NB4 (cell line): ENCODE measurements at places on chromosomes 11 and 22.

- DNase-seq: peak; percentile 62
These were observed 30.4 kb downstream of the PAAF1 start for GRCh38 chr11:73907191-73907590.

DNA sequence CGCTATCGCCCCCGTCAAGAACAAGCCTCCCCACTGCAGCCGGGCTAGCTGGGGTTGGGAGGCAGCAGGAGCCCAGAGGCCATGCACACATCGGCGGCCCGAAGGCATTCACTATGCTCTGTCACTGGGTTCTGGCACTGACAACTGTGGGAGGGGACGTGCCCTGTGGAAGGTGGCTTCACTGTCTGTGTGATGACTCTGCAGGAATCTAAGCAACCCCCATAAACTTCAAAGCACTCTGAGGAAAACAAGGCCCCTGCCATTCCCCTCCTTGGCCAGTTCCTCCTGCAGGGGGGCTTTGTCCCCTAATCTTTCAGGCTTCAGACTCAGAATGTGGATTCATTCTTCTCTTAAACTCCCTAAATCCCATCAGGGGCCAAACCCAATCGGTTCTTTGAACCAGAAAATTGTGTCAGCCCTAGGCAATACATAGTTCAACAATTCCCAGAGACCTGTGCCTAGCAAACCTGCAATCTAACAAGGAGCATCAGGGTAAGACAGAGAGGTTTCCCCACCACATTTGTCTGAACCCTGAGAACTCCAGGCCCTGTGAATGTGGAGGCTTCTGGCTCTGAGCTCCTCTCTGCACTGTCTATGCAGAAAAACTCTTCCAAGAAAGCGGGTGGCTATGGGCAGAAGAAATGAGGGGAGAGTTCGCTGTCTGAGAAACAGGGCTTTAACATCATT, 1477.2 kb downstream of the TBC1D22A start:
- no peak for DNase-seq

DNA sequence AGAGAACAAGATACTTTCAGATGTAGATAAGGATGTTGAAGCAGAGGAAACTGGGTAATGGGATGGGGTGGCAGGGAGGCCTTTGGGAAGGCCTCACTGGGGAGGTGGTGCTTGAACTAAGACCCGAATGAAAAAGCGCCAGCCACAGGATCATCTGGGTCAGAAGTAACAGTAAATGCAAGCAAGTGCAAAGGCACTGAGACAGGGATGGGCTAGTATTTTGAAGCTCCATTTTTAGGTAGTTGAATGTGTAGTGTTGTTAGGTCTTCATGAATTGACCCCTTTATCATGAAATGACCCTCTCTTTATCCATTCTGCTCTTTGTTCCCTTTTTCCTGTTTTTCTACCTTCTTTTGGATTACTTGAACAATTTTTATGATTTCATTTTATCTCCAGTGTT, 6.2 kb upstream of the PACS1 start:
- DNase-seq: no peak

DNA sequence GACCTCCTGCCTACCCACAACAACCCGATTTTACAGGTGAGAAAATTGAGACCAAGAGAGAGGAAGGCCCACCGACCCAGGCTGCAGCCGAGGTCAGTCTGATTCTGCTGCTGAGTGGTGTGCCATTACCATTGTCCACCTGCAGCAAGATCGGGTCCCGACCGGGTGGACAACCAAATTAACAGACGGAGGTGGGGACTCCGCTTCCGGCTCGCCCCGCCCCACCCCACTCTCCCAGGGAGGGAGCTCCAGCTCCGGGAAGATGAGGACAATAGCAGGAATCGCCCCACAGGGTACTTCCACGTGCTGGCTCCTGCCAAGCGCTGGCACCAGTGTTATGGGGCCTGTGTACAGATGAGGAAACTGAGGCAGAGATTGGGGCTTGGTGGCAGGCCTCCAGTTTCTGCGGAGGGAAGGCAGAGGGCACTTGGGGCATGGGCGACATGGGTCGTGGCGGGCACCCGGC, 425 bp upstream of the KDELR3 start:
- DNase-seq: no peak

DNA sequence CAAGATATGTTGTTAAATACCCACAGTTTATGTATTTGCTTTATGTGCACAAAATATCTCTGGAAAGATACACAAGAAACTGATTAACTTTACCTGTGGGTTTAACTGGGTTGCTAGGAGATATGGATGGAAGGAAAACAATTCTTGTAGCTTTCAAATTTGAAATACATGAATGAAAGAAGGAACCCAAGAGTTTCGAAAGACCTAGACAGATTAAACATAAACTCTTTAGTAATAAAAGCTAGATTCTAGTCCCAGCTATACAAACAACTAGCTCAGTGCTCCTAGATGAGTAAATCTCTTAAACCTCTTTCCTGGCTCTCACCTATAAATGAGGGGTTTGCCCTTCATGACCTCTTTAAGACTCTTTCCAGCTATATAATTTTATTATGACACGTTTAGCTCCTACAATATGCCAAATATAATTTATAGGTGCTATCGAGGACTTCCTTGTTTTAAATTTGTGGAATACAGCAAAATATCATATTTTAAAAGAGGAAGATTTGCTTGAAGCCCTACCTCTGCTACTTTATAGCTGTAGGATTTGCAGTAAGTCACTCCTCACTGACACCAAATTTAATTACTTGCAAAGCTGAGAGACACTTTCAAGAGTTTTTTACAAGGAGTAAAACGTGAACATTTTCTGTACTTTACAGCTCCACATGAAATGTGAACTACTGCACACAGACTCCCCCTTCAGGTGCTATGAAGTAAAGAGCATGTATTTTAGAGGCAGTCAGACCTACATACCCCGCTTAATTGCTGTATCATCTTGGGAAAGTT, 50.7 kb downstream of the RRAS2 start:
- peak; percentile 59 for DNase-seq

GRCh38 chr11:110573411-110573810, 138.8 kb downstream of the ARHGAP20 start:
- no peak for DNase-seq

- DNase-seq: peak; percentile 58
These were observed 464 bp upstream of the CECR2 start for GRCh38 chr22:17368554-17369438.

DNA sequence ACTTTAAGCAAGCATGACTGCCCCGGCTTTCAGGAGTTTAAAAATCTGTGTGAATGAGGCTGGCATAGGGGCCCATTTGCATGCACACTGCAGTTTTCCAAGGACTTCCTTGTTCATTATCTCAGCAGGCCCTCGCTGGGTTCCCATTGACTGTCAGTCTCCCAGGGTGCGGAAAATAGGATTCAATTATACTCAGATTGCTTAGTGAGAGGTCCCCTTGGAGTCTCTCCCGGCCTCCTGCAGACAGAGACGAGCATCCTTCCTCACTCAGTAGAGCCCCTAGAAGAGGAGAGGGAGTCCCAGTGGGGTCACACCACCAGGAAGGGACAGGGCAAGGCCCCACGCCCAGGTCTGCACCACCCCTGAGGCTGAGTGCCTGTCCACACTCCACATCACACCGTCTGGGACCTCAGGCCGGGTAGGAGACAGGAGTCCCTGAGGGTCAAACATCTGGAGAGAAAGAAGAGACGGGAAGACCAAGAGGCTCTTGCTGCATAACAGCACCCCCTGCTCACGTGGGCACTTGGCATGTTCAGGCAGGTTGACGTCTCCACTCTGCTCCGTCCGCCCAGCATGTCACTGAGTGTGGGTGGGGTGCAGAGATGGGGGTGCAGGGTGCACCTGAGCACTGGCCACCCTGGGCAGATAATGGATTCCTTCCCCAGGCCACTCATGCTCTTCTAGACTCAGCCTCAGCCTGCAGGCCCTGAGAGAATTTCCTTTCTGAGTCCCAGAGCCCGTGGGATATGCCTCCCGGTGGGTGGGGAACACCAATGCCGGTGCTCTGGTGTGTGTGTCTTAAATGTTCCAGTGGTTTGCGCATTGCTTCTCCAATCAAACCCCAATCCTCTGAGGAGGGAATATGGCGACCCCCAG, 58.8 kb downstream of the MCM5 start:
- no peak for DNase-seq

DNA sequence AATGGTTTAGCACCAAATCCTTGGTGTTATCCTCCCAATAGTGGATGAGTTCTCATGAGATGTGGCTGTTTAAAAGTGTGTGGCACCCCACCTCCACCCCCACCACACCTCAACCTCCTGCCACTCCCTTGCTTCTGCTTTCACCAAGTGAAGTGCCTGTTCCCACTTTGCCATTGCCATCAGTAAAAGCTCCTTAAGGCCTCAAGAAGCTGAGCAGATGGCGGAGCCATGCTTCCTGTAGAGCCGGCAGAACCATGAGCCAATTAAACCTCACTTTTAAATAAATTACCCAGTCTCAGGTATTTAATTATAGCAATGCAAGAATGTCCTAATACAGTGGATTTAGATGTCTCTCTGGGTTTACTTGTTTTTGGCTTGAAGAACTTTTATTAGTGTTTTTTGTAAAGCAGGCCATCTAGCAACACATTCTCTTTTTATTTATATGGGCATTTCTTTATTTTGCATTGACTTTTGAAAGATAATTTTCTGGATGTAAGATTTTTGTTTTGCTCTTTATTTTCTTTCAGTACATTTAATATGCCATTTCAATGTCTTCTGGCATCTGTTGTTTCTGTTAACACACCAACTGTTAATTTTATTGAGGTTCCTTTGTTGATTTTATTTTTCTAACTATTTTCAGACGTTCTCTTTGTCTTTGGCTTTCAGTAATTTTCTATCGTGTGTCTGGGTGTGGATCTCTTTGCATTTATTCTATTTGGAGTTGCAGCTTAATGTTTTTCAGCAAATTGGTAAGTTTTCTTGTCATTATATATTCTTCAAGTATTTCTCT, 724.5 kb upstream of the CNTN5 start:
- DNase-seq: no peak

DNA sequence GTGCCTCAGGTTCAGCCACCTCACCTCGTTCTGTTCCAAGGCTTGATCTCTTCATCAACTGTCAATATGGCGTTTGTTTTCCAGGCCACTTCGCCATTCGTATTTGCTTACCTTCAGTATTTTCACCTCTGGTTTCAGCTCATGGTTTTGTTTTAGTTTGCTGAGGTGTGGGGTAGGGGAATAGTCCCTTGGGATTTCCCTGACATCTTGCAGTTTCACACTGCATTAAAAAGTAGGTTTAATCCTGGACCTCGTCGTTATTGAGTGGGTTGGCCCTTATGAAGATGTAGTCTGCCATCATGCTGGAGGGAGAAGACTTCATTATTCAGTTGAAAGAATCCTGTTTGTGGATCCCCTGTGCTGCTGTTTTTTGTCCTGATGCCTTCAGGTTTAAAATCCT, 46.0 kb downstream of the C11orf91 start:
- no peak for DNase-seq

DNA sequence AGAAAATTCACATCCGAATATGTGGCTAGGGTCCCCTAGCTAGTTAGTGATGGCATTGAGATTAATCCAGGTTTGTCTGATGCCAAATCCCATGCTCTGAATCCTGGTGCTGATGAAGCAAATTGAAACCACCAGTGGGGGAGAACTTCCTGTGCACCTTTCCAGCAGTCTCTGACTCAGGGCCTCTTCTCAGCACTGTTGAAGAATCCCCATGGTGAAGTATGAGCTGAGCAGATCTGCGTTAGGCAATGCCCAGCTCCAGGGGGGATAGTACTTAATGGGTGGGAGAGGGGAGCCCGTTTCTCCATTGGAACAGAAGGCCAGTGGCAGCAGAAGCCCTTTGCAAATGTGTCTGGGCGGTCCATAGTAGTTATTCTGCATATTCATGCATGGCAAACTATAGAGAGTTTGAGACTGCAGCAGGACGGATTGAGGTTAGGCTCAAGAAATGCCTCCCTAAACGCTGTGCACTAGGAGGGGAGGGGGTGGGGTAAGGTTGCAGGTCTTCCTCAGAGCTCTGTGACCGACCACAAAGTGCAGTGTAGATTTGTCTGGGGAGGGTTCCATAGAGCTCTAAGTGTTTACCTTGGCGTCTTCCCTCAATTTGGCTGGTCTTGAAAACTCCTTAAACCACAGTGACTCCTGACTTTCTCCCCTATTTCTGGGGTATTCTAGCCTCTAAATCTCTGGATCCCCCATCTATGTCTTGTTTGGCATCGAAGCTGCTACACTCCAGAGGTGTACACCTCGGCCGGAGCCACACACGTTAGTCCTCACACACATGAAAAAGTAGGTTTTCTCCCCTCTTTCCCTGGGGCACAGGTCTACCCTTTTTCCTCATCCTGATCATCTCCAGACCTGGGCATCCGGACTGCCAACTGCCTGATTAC, 4.8 kb downstream of the POU2F3 start:
- peak; percentile 40 for DNase-seq

- no peak for DNase-seq
These were observed 30.3 kb upstream of the SIK2 start for GRCh38 chr11:111571829-111572501.

GRCh38 chr11:93407777-93408401, 77.3 kb downstream of the DEUP1 start:
- DNase-seq: peak; percentile 66

- peak; percentile 91 for DNase-seq
These were observed 4.6 kb downstream of the TRABD start for GRCh38 chr22:50190182-50190940.

GRCh38 chr22:50733521-50734342, 4.3 kb upstream of the ACR start:
- no peak for DNase-seq

DNA sequence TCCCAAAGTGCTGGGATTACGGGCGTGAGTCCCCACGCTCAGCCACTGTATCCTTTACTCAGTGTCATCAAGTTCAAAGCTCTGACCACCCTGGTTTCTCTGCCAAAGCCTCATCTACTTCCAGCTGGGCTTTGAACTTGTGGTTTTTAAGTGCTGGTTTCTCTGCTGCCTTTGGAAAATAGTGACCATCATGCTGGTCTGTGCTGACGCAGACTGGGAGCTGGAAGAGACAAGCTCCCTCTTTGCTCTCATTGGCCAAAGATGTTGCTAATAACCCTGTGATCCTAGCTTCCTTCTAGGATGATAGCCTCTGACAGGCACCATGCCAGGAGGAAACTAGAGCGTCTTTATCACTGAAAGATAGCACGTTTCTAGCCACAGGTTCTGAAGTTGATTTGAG, 62.4 kb downstream of the ALX4 start:
- DNase-seq: no peak

- no peak for DNase-seq
These were observed 96.9 kb downstream of the PDE2A start for GRCh38 chr11:72577271-72577721.

DNA sequence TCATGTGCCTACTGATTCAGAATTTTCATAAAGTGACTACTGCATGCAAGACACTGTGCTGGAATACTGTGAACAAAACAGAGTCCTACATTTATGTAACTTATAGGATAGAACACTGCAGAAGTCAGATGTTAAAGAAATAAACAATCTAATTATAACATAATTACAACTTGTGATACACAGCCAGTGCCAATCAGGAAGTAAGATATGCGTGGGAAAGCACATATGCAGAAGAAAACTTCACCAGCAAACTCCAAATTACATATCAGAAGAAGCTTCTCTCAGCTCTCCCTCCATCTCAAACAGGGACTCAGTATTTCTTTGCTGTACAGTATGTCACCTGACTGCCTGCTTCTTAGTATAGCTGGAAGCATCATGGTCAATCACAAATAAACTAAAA, 37.4 kb downstream of the PAK1 start:
- no peak for DNase-seq

- DNase-seq: no peak
These were observed 110.2 kb downstream of the MIAT start for GRCh38 chr22:26767351-26768155.

- DNase-seq: no peak
These were observed 95.2 kb downstream of the ABTB2 start for GRCh38 chr11:34262531-34263081.

GRCh38 chr11:59176330-59176729, 4.4 kb downstream of the DTX4 start:
- DNase-seq: no peak

- peak; percentile 25 for DNase-seq
These were observed 22.9 kb upstream of the CTR9 start for GRCh38 chr11:10728154-10728553.
